Stimulated activated naive B cell treated with anti-CD40 and anti-IgM and Interleukin-4, amounts not matched to agents 10 μg/mL and 1 μg/mL and 100 μg/mL, for 72 hours (primary cell): ENCODE measurements at places on chromosomes 16 and 17.
A peak's percentile ranks its signal among the peaks of the same experiment; 100 is the strongest.

DNA sequence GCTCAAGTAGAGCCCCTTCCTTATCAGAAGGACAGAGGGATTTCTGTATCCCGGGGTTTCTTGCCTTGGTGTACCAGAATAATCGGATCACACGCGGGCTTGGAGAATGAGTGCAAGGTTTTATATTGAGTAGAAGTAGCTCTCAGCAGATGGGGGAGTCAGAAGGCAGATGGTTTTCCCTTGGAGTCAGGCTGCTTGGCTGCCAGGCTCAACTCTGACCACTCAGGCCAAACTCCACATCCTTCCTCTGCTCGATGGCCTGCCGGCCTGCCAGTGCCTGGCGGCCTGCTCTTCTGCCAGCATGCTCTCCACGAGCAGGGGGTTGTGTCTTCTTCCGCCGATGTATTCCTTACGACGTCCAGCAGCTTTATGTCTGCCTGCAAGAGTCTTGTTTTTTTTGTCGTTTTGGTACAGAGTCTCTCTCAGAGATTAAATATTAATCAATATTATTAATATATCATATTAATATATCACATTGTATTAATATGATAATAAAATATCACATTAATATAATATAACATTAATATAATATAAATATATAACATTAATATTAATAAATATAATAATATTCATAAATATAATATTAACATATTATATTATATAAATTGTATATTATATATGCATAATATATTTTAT, 229.2 kb upstream of the WSCD1 start:
- H3K27ac ChIP-seq = no peak overlapping the region
- no peak for DNase-seq
- no peak overlapping the region for H3K4me3 ChIP-seq
- no peaks in the 10 kb centered on the region for H3K4me1 ChIP-seq
- H3K27me3 ChIP-seq = peaks cover 4% of the 10 kb centered on the region

DNA sequence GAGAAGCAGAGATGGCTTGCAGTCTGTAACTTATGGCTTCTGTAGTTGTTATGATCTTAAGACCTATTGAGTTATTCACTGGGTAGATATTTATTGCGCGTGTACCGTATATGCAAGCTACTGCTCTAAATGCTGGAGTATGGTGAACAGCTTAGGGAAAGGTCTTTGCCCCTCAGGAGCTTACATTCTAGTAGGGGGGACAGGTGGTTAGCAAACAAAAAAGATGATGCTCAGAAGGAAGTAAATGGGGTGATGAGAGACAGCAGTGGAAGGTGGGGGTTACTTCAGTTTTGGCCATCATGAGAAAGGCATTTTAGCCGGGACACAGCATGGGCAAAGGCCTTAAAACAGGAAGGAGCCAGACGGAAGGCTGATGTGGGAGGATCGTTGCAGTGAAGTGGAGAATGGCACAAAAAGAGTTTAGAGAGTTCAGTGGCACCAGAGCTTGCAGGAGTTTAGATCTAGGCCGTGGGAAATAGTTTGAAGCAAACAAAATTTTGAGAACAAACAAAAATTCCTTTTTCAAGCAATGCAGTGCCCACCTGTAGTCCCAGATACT, 2.1 kb downstream of the ARMC7 start:
- peaks cover 18% of the 10 kb centered on the region for H3K36me3 ChIP-seq
- DNase-seq = no peak
- peak overlapping the region; percentile 52 for H3K27ac ChIP-seq

- H3K27me3 ChIP-seq = peaks cover 96% of the 10 kb centered on the region
- H3K36me3 ChIP-seq = peaks cover 7% of the 10 kb centered on the region
- peak overlapping the region; percentile 78 for H3K4me3 ChIP-seq
- H3K4me1 ChIP-seq = peaks cover 71% of the 10 kb centered on the region
These were observed 1.0 kb downstream of the HOXB8 start for GRCh38 chr17:48613862-48614694.

GRCh38 chr16:66842765-66843164, 1.4 kb upstream of the CA7 start:
- H3K4me3 ChIP-seq = no peak overlapping the region
- DNase-seq = no peak
- peaks cover 5% of the 10 kb centered on the region for H3K4me1 ChIP-seq

DNA sequence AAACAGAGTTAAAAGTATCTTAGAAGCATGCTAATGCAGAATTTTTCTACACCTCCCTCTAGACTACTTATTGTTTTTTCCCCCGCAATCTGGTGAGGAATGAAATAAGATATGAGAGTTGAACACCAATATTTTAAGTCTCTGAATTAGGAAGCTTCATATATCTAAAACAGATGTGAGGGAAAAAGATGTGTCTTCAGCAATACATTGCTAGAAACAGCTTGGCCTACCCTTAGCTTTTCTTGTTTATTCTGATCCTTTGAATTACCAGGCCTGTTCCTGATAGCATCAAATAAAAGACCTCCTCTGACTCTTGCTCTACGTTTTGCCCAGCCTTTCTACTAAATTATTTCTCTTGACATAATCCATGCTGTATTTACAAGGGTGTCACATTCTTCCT, 221.8 kb downstream of the CDH11 start:
- no peaks in the 10 kb centered on the region for H3K4me1 ChIP-seq
- H3K4me3 ChIP-seq = no peak overlapping the region
- DNase-seq = no peak
- H3K27ac ChIP-seq = no peak overlapping the region
- no peaks in the 10 kb centered on the region for H3K27me3 ChIP-seq
- H3K36me3 ChIP-seq = no peaks in the 10 kb centered on the region

GRCh38 chr16:64092271-64092670, 1029.6 kb downstream of the CDH11 start:
- no peaks in the 10 kb centered on the region for H3K4me1 ChIP-seq
- H3K27me3 ChIP-seq = no peaks in the 10 kb centered on the region
- H3K27ac ChIP-seq = no peak overlapping the region
- H3K4me3 ChIP-seq = no peak overlapping the region

DNA sequence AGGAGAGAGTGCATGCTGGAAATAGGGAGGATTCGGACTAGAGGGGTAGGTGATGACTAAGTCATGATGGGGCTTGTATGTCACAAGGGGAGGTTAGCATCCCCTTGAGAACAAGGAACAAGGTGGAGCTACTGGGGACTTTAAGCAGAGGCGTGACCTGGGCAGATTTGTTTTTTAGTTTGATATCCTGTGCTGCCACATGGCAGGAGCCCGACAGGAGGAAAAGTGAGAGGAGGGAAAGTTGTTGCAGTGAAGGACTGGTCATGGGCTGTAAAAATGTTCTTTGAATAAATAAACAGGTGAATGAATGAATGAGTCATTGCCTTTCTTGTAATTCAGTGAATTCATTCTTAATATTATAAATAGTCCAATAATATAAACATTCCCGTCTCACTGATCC, 365.1 kb upstream of the CDH5 start:
- DNase-seq = no peak
- H3K4me1 ChIP-seq = no peaks in the 10 kb centered on the region
- H3K36me3 ChIP-seq = no peaks in the 10 kb centered on the region
- H3K27me3 ChIP-seq = peaks cover 4% of the 10 kb centered on the region
- H3K4me3 ChIP-seq = no peak overlapping the region

GRCh38 chr17:1959871-1960544, 65.1 kb downstream of the RTN4RL1 start:
- H3K27me3 ChIP-seq = peaks cover 6% of the 10 kb centered on the region
- no peak for DNase-seq
- no peaks in the 10 kb centered on the region for H3K4me1 ChIP-seq
- H3K27ac ChIP-seq = no peak overlapping the region

DNA sequence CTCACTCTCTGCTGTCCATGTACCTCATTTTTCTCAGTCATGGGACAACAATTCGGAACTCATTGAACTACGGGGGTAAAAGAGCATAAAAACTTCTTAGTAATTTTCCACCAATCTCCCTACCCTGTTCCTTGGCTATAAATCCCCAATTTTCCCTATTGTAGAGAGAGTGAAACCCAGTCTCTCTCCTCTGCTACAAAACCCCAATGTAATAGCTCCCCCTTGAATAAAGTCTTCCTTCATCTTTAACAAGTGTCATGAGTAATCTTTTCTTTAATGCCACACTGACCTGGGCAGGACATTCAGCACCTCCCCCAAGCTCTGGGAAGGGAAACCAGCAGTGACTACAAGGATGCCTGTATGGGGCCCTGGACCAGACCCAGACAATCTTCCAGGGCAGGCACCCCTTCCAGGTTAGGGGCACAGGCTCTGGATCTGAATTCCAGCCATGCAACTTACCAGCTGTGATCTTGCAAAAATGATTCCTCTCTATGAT, 10.2 kb upstream of the EIF1 start:
- H3K4me3 ChIP-seq = peak overlapping the region; percentile 84
- peak overlapping the region; percentile 98 for H3K27ac ChIP-seq
- H3K36me3 ChIP-seq = peaks cover 3% of the 10 kb centered on the region
- H3K27me3 ChIP-seq = no peaks in the 10 kb centered on the region

DNA sequence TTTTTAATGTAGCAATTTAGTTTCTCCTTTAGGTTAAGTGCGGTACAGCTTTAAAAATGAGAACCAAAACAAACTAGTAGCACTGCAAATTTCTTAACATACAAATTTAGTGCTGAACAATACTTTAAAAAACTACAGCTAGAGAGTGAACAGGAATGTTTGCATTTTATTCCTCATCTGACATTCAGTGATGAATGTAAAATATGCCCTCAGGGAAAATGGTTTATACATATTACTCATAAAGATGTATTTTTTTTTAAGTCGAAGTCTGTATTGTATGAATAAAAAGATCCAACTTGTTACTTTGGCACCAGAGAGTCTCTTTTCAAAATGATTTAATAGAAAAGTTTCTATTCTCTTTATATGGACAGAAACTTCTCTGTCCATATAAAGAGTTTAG, 96.8 kb downstream of the BRIP1 start:
- H3K4me3 ChIP-seq = no peak overlapping the region
- H3K4me1 ChIP-seq = no peaks in the 10 kb centered on the region
- H3K27me3 ChIP-seq = no peaks in the 10 kb centered on the region
- H3K27ac ChIP-seq = no peak overlapping the region
- no peak for DNase-seq

GRCh38 chr16:70302745-70303144, 3.8 kb downstream of the DDX19B start:
- DNase-seq = no peak
- H3K27me3 ChIP-seq = no peaks in the 10 kb centered on the region
- peaks cover 19% of the 10 kb centered on the region for H3K4me1 ChIP-seq
- no peak overlapping the region for H3K27ac ChIP-seq
- no peak overlapping the region for H3K4me3 ChIP-seq
- H3K36me3 ChIP-seq = peaks cover 20% of the 10 kb centered on the region

GRCh38 chr17:76438906-76439305, 14.0 kb downstream of the UBE2O start:
- H3K27me3 ChIP-seq = no peaks in the 10 kb centered on the region
- peaks cover 84% of the 10 kb centered on the region for H3K4me1 ChIP-seq
- peaks cover 40% of the 10 kb centered on the region for H3K36me3 ChIP-seq
- no peak for DNase-seq
- H3K27ac ChIP-seq = no peak overlapping the region

DNA sequence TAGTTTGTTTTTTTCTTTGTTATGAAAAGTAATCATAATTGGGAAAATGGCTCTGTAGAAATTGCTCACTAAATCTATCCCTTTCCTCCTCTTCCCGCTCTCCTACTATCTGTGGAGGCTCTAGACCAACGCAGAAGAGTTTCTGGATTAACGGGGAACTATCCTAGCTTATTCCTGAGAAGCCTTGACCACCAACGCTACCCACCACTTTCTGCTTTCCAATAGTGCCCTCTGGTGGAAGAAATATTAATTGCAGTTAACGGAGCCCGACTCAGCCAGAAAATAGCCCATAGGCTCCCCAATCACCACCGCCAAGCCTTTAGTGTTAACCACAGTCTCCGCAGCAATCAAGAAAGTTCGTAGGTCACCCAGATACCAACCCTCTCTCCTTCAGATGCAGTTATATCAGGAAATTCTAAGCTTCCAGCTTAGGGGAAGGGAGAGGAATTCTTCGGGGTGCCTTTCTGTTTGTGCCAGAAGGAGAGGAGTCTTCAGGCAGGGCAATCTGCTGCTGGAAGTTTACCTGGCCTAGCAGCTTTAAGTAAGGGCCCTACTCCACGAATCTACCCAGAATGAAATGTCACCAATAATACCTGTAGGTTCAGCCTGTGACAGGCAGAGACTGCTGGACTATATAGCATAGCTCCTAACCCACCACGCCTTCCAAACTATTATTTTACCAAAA, 23.0 kb upstream of the NSRP1 start:
- no peak overlapping the region for H3K27ac ChIP-seq
- DNase-seq = peak; percentile 37
- peaks cover 9% of the 10 kb centered on the region for H3K27me3 ChIP-seq
- H3K4me1 ChIP-seq = peaks cover 9% of the 10 kb centered on the region
- H3K4me3 ChIP-seq = no peak overlapping the region

GRCh38 chr16:74561626-74562025, 45.3 kb downstream of the GLG1 start:
- no peak for DNase-seq
- peaks cover 8% of the 10 kb centered on the region for H3K36me3 ChIP-seq
- H3K4me3 ChIP-seq = no peak overlapping the region
- peak overlapping the region; percentile 14 for H3K27ac ChIP-seq
- H3K4me1 ChIP-seq = peaks cover 38% of the 10 kb centered on the region

- no peak overlapping the region for H3K4me3 ChIP-seq
- DNase-seq = no peak
- no peaks in the 10 kb centered on the region for H3K27me3 ChIP-seq
- H3K4me1 ChIP-seq = peaks cover 4% of the 10 kb centered on the region
- peaks cover 3% of the 10 kb centered on the region for H3K36me3 ChIP-seq
These were observed 581 bp downstream of the CHST5 start for GRCh38 chr16:75535211-75535843.

GRCh38 chr17:67546578-67547527, 169.8 kb downstream of the PITPNC1 start:
- H3K36me3 ChIP-seq = peaks cover 3% of the 10 kb centered on the region
- DNase-seq = peak; percentile 39
- H3K4me1 ChIP-seq = peaks cover 10% of the 10 kb centered on the region
- H3K27ac ChIP-seq = peak overlapping the region; percentile 77
- H3K27me3 ChIP-seq = no peaks in the 10 kb centered on the region
- H3K4me3 ChIP-seq = no peak overlapping the region

DNA sequence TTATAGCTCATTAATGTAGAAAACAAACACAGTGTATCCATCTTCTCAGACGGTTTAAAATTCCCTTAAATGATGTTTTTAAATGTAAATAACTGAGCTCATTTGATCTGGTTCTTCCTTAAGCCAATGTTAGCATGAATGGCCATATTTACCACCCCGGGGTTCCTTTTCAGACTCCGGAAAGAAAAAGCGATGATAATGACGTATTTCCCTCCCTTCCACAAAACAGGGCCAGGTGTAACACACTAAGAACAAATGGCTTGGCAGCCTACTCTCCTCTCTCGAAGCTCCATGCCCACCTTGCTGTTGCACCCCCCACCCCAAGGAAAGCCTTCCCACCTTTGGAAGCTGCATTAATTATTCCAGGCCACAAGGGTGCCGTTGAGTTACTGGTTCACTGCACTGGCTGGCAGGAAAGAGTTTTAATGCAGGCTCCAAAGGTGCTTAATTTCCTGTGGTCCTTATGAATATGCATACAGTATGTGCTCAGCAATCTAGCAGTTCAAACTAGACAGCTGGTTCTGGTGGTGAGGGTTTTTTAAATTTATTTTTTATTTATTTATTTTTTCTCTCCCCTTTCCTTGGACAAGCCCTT, 378.9 kb downstream of the WWOX start:
- DNase-seq = no peak
- H3K27me3 ChIP-seq = no peaks in the 10 kb centered on the region
- H3K27ac ChIP-seq = no peak overlapping the region
- no peak overlapping the region for H3K4me3 ChIP-seq
- H3K36me3 ChIP-seq = no peaks in the 10 kb centered on the region
